Fibroblast of lung (primary cell): ENCODE measurements at places on chromosomes 7 and 10. TPM values are rescaled to one million over a fixed set of nuclear protein-coding genes. Genes with fewer than 3 reads are reported as not detected.

GRCh38 chr10:7417103-7417623, 6.3 kb upstream of the SFMBT2 start:
- DNase-seq, result peak; percentile 83

The GOLGA7B gene
- under 0.01 TPM in 1 of 2 replicates, not detected in the other for total RNA-seq

GRCh38 chr7:151585744-151586393, 66.2 kb upstream of the RHEB start:
- DNase-seq, result no peak

DNA sequence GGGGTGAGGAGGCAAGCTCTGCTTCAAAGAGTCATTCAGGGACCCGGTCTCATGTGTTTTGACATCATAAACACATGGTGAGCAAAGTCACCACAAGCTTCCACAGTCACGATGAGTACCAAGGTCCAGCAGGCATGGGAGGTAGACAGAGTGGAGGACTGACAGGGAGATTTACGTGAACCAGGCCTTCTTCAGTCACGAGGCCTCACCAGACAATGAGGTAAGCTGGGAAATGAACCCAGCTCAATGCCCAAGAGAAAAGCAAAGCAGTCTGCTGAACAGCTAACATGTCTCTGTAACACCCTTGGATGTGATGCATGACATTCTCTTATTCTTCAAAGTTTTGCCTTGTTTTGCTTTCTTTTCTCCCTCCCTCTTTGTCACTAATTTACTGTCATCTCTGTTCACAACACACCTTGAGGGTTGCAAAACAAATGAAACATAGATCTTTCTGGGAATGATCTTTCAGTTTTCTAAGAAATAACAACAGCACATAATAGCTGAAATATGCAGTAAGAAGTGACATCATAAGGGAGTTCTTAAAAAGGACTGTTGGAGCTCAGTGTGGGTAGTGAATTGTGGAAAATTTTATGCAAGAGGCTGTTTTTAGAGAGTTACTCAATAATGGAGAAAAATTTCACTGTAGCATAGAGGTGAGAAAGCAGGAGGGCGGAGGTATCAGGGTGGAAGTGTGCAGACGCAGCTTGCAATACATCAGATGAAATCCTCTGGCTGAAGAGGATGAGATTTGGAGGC, 9.0 kb downstream of the PPP1R17 start:
- DNase-seq, result no peak

The FKBP6 gene
- total RNA-seq, result not detected in 2 replicates

DNA sequence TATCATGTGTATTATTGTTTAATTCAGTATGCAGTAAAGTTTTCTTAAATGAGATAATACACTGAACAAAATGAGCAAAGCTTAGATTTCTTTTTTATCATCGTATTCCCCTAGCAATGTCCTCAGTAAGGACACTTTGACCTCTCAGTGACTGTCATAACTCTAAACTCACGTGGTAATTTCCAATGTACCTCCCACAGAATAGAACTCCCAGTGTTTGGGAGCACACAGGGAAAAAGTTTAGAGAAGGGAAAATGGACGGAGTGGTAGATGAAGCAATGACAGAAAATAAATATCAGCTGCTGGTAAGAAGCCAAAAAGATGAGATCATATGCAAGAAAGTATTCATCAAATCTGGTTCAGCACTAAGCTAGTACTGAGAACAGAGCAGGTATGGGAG, 758.6 kb upstream of the KCND2 start:
- no peak for DNase-seq

DNA sequence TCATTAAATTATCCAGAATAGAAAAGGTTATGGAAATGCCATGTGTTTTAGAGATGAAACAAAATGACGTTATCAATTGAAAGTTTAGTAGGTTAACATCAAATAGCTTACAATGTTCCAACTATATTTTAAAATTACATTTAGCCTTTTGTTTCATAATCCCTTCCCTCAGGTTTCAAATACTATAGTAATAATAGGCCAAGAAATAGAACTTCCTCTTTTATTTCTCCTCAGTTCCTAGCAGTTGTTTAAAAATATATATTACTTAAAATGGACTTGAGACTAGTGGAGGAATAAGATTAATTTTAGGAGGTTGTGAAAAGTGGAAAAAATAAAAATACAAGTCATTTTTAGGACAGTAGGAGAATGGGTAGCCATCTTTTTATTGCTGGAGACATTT, 16.4 kb upstream of the PDSS1 start:
- DNase-seq, result no peak

The SLF2 gene
- 32.5 and 34.9 TPM in 2 replicates for total RNA-seq

DNA sequence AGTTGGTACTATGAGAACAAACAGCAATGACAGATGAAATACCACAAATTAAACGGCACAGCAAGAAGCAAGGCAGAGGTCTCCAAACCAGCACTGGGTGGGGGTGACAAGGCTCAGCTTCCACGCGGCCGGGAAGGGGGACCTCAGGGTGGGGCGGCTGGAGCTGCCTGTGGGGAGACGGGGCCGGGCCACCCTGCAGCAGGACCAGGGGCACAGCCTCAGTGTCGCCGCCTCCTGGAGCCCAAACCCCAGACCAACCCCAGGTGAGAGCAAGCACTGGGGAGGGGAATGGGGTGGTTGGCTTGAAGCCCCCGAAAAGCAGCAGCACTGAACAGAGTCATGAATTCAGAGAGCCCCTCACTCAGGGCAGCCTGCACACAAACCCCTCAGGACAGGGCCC, 49.3 kb upstream of the PRKAR1B start:
- DNase-seq, result no peak

The PON3 gene
- total RNA-seq, result under 0.01 TPM in 2 replicates

GRCh38 chr10:113161066-113161465, 211.0 kb downstream of the TCF7L2 start:
- no peak for DNase-seq

- no peak for DNase-seq
Observed at GRCh38 chr10:28940158-28940888, 263.0 kb downstream of the BAMBI start.

The SDK1 gene
- 3.6 and 8.6 TPM in 2 replicates for total RNA-seq

GRCh38 chr7:43076606-43077005, 35.8 kb upstream of the HECW1 start:
- no peak for DNase-seq

DNA sequence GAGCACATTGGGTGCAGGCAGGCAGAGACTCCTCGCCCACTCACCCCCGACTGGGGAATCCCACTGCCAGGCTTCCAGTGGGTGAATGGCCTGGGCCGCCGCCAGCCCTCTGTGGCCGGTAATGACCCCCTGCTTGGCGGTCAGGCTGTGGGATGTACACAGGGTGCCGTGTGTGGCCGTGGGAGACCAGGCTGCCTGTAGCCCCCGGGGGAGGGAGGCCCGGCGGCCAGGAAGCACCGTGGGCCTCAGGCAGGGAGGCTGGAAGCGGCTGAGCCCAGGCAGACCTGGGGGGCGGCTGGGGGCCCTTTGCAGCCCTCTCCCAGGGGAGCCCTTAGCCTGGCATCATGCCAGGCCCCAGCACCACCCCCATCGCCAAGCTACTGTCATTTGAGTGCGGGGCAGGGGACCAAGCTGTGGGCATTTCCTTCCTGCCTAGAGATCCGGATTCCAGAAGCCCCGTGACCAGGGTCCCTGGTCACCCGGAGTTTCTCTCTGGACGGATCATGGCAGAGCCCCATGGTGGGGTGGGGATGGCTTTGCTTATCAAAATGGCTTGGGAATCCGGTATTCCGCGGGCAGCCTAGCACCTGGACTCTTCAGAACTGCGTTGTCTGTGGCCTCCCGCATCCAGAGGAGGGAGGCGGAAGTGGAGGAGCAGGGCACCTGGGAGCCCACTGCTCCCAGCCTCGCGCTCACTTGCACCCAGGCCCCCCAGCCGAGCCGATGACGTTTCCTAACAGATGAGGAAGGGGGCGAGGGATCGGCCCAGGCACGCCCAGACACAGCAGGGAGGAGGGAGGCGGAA, 1.1 kb downstream of the TTYH3 start:
- peak; percentile 49 for DNase-seq

DNA sequence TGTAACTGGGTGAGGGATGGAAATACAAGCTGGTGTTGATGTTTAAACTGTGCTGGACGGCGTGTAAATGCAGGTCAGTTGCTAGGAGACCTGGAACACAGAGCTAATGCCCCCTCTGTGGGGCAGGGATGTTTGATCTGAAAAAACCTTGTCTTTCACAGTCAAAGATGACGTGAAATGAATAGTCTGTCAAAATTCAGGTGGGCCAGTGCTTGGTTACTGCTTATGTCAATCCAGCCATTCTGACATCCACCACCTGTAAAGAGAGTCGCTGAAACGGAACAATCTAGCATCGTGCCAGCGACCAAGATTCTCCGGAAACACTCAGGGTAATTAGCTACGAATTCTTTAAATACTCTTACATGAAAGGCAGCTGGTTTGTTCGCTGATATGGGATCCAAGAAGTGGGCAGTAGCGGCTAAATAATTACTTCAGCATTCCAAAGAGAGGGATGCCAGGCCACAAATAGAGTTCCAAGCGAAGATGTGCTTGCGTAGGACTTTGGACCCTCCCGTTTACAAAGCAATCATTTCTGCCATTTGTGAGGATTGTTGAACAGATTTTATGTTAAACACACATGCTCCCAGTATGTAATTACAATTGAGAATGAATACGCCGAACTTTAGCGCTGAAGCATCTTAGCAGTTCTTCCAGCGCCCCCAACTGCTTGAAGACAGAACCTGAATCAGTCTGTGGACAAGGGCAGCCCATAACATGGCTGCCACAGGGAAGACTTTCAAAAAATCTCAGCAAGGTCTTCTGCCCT, 7.3 kb upstream of the ASB4 start:
- peak; percentile 79 for DNase-seq

- DNase-seq, result no peak
Observed at GRCh38 chr10:55897490-55897921, 463.6 kb downstream of the ZWINT start.

The AGBL3 gene
- total RNA-seq, result 1.3 TPM in 2 replicates
